ENCODE measurements at places on chromosomes 5 and 9.

DNA sequence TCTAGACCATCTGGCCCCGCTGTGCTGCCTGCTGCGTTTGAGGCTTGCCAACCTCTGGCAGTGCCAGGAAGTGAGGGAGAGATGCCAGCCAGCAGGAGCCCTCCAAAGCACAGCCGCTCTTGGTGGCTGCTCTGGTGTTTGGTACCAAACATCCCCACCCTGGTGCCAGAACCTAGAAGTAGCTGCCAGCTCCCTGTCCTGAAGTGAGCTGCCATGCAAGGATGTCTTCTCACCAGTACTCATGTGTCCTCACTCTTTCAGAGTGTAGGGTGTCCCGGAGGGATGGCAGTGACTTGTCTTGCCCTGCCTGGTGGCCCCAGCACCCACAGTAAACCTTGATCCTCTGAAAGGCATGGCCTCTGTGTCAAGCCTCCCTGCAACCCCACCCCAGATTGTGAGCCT lies 43.4 kb downstream of the AMBP start:
- no peak for DNase-seq

DNA sequence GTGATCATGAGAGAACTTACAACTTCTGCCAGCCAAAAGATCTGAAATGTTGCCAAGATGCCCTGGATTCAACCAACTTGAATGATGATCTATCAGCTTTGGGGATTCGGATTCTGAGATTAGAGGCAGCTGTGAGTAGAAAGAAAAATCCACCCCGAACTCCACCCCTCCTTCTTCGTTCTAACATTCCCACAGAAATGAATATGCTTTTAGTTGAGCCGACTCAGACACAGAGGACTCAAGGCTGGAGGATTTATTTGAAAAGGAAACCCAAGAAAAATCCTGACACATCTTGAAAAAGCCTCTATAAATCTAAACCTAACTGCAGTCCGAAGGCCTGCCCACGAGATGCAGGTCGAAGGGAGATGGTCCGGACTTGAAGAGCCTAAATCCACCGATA lies 275.0 kb downstream of the GAS1 start:
- no peak for DNase-seq

DNA sequence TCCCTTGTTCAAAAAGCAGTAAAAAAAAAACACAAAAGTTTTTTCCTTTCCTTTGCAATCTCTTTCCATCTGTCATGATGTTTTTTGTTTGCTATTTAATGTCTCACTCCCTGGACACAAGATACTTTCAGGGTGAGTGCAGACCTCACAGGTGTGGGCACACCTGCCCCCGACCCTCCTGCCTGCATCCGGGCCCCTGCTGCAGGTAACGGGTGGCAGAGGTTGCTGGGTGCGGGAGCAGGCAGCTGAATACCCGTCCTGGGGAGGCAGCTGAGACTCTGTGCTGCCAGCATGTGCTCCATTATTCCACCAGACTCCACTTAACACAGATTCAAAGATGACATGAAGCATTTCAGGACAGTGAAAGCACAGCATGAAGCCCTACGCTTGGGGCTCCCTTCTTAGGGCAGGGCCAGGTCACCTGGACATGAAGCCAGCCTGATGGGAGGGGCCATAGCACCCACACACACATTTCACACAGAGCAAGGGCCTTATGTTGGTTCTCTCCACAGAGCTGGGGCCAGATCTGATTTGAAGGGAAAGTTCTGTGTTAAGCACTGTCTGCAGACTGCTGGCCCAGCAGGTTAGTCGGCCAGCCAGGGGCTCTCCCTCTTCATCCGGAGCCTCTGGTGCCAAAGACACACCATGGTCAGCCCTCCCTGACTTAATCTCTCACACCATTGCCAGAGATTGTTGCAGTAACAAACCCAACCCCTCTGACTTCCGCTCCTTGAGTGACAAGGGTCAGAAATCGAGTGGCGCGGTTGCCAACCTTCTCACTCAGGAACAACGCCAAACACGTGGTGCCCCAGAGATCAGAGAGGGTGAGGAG lies 13.0 kb downstream of the NEK6 start:
- no peak for DNase-seq

- no peak for DNase-seq
Observed at GRCh38 chr5:147586832-147587231, 77.0 kb upstream of the DPYSL3 start.

- peak; percentile 67 for DNase-seq
Observed at GRCh38 chr5:154369682-154370081, 76.1 kb upstream of the SAP30L start.

DNA sequence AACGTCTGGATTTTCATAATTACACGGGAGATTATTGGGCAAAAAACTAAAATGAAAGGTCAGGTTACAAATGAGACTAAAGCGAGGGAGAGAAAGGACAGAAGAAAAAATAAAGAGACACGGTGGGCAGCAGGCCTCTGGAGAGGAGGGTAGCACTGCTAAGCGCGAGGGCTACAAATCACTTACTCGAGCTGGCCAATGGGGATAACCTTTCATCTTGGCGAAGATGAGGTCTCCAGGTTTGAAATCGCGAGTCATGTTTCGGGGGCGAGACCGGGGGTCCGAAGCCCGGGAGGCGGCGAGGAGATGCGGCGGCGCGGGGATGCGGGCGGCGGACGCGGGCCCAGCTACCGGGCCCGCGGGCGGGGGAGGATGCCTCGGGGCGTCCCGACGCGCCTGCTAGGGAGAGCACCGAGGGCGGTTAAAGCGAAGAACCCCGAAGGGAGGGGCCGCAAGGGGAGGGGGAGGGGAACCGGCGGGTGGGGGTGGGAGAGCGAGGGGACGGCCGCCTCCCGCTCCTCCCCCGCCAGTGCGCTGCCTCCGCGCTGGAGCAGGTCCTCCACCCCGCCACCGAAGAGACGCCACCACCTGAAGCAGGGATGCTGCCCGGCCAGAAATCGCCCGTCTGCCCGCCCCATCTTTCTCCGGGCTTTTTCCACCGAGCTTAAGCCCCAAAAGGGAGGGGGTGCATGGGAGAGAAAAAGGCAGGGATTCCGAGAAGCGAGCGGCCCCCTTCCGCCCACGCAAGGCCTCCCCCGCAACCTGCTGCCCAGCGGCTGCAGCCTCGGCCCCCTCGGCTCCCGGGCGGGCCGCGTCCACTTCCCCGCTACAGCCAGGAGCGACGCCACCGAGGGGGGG lies 610 bp downstream of the PSIP1 start:
- peak; percentile 73 for DNase-seq
